ENCODE measurements at places on chromosomes 16 and 17.

- DNase-seq = no peak
Measured at GRCh38 chr16:23917621-23918020, 81.8 kb downstream of the PRKCB start.

- DNase-seq = no peak
Measured at GRCh38 chr17:59839651-59840328, 53.0 kb downstream of the TUBD1 start.

- DNase-seq = no peak
Measured at GRCh38 chr17:68777856-68778694, 176.9 kb upstream of the FAM20A start.

- DNase-seq = no peak
Measured at GRCh38 chr16:69830534-69831211, 68.5 kb downstream of the WWP2 start.

DNA sequence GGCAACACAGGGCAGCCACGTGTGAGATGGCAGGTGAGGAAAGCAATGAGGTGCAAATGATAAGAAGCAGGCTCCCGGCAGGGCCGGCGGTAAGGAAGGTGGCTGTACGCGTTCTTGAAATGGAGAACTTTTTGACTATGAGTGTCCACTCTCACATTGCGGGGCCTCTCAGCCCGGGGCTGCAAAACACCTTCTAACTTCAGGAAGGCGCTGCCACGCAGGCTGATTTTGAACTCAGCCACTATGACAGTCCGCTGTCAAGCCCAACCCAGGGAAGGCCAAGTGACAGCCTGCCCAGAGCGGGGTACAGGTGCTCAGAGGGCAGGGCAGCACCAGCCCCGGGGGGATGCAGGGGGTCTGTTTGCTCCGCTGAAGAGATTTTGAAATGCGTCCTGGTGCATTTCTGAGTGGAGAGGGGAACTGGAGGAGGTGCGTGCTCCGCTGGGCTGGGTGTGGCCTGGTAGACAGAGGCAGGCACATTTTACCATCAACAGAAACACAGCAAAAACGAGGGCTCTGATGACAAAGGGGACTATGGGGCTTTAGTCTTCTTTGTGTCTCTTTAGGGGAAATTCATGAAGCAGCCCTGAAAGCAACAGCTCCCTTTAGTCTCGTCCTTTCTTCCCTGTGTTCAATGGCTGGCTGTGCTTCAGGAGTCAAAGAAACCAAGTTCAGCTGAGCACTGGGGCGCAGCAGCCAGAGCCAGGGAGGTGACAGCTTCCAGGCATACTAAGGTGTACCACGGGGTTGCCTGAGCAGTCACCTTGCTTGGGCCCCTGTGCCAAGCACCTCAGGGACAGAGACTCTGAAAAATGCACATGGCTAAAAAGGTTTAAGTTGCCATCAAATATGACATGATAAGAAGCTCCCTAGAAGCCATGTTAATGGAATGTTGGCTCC lies 14.6 kb upstream of the SREBF1 start:
- DNase-seq = no peak

- no peak for DNase-seq
Measured at GRCh38 chr16:84367750-84368307, 509 bp upstream of the ATP2C2 start.

DNA sequence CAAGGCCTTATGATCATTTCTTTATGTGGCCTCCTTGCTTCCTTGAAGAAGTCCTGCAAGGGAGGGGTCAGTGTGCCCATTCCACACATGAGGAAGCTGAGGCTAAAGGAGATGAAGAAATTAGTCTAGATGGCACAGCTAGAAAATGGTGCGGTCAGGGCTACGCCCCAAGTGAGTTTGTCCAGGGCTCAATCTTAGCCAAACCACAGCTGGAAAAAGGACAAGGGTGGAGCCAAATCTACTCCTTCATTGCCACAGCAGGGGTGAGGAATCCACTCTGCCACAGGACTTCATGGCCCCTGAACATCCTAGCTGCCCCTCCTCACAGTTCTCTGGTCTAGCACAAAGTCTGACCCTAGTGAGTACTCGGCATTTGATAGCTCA lies 16.2 kb downstream of the BEAN1 start:
- DNase-seq = no peak

DNA sequence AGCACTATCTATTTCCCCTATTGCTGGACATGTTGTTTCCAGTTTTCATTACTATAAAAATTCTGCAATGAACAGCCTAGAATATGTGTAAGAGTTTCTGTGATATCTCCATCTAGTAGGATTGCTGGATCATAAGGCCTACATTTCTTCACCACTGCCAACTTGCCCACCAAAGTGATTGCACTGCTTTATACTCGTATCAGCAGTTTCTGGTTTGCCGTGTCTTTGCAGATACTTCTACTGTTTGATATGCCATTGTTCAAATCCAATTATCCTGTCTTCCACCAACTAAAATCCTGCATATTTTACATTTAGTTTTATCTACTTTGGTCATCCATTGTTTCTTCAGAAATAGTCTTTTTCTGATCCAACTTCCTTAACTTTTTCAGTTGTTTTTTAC lies 21.1 kb downstream of the CEP95 start:
- DNase-seq = no peak

- DNase-seq = no peak
Measured at GRCh38 chr17:21014498-21014897, 28.3 kb downstream of the USP22 start.

GRCh38 chr16:70534971-70535370 lies 11.4 kb downstream of the SF3B3 start:
- no peak for DNase-seq

DNA sequence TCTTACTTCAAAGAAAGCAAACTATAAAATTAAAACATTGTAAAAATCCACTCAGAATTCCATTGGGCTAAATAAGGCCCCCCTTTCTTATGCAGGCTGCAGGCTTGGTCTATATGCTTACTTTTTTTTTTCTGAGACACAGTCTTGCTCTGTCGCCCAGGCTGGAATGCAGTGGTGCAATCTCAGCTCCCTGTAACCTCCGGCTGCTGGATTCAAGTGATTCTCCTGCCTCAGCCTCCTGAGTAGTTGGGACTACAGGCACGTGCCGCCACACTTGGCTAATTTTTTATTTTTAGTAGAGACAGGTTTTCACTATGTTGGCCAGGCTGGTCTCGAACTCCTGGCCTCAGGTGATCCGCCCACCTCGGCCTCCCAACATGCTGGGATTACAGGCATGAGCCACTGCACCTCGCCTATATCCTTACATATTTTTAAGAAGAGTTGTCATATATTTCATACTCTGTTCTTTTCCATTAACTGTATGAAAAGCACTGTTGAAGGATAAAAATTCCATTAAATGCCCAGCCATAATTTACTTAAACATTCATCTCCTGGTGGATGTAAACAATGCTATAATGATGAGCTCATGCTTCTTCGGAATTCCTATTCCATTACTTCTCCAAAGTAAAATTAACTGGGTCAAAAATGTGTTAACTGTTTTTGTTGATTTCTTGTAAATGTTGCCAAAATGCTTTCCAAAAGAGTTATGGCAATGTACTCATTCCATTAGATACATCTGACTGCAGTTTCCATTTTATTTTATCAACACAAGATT lies 17.8 kb downstream of the SNN start:
- DNase-seq = no peak

DNA sequence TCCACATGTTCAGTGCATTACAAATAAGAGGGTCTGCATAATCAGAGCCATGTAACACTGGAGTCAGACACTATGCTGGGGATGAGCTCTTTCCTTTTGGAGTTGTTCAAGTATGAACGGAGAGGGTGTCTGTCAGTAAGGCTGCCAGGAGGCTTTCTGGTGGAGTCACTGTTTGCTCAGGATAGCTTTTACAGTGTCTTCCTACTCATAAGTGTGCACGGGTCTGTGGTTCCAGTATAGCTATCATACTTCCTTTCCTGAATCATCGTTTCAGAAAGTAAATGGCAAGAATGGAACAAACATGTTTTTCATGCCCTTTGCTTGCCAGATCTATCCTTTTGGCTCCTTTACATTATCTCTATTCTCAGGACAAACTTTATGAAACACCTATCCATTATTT lies 152.7 kb upstream of the CDH11 start:
- no peak for DNase-seq

DNA sequence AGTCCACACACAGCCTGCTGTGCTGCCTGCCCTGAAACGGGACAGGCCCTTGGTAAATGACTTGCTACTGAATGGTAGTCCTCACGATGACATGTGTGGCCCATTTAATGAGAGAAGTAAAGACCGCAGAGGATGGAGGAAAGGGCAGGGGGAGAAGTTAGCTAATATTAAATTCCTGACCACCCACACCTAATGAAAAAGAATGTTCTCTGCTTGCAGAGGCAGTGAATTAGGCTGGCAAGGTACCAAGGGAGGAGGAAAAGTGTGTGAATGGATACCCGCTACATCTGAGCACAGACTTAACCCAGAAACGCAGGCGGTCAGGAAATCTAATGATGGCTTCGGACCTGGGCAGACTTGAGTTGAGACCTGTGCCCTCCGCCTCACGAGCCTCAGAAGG lies 141.2 kb downstream of the PRKCA start:
- DNase-seq = no peak

DNA sequence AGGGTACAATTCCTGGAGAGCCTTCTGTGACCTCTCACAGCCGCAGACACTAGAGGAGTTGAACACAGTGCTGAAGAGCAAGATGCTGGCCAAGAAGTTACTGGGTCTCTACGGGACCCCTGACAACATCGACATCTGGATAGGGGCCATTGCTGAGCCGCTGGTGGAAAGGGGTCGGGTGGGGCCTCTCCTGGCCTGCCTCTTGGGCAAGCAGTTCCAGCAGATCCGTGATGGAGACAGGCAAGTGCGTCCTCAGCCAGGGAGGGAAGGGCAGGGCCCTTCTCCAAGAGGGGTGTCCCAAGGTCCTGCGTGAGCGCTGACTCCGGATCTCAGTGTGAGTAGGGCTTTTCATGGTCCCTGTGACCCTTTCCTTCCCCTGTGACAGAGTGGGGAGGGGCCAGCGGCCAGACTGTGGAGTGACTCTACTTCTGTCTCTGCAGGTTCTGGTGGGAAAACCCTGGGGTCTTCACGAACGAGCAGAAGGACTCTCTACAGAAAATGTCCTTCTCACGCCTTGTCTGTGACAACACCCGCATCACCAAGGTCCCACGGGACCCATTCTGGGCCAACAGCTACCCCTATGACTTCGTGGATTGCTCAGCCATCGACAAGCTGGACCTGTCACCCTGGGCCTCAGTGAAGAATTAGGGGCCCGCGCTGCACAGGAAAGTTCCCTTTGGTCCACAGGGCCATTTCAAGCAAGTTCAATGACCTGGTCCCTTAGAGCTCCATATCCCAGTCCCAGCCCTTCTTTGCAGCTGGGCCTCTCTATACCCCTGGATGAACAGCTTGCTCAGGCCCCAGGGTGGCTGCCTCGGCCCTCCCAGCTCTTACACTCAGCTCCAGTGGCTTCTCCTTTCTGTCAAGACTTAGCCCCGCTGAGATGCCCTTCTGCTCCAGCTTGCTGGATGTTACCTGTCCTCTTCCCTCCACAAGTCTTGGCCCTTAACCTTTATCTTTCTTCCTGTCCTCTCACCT lies 13.1 kb downstream of the MPO start:
- DNase-seq = no peak

GRCh38 chr16:6892966-6893365 lies 439.7 kb upstream of the RBFOX1 start:
- no peak for DNase-seq

DNA sequence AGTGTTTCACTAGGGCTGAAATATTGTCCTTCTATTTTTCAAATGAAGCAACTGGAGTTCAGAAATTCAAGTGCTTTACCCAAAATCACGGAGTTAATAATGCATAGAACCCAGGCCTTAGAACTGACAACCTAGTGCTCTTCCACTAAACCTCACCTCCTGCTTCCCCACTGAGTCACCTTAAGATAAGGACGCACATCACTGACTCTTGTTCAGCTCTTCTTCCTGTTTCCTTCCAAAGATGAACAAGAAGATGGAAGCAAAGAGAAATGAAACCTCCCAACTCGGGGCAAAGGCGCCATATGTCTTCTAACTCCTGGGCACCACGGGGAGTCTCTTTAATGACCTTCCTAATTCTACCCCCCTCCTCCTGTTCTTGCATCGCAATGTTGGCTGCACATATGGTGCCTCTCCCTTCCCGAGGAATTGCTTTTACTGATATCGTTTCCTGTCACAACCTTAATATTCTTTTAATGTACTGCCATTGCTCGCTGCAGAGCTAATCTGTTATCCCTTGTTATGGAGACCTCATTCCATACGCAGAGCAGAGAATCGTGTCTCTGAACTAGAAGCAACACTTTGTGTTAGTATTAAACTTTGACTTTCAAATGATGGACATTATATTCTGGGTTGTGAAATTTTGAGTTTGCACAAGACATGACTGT lies 591.4 kb downstream of the TMEM114 start:
- DNase-seq = no peak

DNA sequence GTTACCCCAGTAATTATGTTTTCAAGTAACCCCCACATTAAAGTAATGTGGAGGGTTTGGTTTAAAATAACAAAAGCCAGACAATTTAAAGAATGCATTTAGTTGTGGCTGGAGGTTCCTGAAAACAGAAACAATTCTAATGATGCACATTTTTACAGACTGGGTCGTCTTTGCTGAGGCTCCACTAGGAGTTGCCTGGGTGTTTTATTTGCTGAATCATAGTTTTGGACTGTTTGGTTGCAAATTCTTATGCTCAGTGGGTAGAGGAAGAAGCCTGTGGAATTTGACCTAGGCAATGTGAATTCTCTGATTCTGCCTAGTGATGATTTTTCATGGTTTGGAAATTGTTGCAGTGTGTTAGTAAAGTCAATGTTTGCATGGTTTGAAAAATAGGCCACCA lies 16.3 kb downstream of the SHISA9 start:
- no peak for DNase-seq

GRCh38 chr16:58187092-58187491 lies 10.8 kb downstream of the CSNK2A2 start:
- no peak for DNase-seq

GRCh38 chr17:66378296-66378695 lies 75.9 kb downstream of the PRKCA start:
- no peak for DNase-seq

DNA sequence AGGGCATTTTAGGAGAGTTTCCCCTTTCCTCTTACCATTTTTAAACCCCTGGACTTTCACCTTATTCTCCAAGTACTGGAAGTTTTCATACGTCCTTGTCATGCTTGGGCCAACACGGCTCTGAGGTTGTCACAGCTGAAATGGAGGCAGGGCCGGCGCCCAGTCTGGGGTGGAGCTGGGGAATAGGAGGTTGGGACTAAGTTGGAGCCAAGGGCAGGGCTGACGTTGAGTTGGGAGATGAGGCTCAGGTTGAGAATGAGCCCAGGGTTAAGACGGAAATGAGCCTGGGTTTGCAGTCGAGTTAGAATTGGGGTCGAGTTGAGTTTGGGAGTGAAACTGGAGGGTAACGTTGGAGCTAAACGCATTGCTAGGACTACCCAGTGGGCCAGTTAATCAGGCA lies 1.3 kb downstream of the CLEC10A start:
- DNase-seq = no peak

GRCh38 chr17:82690786-82691489 lies 7.6 kb downstream of the RAB40B start:
- DNase-seq = no peak

GRCh38 chr17:41773190-41773588 lies 13.3 kb downstream of the JUP start:
- no peak for DNase-seq

All from SIG-M5 (cell line).